Activated CD4-positive, alpha-beta T cell treated with anti-CD3 and anti-CD28 coated beads, Interleukin-2, amount 10 ng/mL, durations not matched to agents 7 days and 5 days (primary cell): ENCODE measurements at places on chromosomes 7 and 10.

DNA sequence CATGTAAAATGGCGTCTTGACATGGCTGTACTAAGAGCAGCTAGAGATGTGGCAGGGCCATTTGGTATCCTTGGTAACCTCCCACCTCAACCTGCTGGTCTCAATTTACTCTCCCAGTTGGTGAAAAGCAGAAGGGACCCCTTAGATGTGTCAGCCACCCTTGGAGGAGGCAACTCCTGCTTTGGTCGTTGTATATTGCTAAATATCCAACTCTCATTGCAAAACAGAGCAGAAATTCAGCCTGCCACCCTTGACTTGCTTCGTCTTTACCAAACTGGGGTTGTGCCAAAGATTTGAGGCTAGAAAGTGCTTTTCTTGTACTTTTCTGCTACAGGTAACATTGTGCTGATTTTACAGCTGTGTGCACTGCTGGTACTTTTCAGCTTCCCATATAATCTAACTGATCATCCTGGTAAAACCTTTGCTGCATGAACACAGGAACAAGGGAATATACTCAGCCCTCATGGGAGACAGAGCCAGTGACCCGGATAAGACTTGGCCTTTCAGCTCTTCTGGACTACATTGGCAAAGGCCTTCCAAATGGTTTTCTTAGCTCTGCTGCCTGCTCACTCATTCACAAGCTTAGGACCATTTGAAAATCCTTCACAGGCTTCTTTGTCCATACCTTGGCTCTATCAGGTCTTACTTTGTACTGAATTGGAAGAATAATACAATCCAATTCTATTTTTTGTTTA lies 2.2 kb upstream of the VSTM4 start:
- DNase-seq: no peak

DNA sequence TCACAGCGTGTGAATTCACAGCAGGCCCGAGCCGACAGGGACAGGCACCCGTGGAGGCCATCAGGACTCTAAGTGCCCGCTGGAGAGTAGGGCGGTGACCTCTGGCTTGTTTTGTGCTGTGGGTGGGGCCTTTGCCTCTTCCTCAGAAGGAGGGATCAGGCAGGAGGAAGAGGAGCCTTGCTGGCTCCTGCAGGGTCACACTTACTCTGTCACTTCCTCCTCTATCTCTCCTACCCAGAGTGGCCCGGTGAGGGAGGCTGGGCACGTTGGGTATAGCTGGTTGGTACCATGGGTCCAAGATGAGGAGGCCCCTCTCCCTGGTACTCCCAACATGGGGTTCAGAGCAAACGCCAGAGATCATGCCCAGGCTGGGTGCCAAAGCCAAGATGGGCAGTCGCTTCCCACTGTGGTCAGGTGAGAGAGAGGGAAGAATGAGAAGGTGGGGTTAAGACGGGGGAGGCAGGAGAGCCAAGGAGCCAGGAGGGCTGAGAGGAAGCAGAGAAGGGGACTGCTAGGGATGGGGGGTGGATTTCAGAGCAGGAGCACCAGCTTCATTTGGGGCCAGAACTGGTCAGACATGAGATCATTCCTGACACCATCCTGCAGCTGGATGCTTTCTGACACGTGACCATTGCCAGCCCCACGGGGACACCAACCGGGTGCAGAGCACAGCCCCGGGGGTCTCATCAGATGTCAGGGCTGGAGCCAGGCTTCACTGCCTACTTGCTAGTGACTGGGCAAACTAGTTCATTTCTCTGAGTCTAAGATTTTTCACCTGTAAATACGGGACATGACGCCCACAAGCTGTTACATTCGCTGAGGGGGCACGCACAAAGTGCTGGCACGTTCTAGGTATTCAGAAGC lies 54.8 kb upstream of the CACUL1 start:
- no peak for DNase-seq

GRCh38 chr10:74521526-74521925 lies 304.9 kb upstream of the KAT6B start:
- DNase-seq: no peak

DNA sequence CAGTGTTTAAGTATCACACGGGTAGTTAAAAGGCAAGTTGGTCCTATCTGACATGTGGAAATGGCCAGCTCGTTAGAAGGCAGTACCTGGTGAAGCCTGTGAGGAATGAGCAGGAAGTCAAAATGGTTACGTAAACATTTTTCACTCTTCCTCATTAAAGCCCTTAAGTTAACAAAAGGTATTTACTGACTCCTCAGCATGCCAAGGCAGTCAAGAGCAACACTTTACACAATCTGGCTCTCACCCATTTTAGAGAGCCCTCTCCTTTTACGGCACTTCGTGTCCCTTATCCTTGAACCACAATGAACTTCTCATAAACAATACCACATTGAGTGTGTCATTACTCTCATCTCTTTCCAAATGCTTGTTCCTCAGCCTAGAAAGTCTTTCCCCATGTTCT lies 11.0 kb upstream of the RSBN1L start:
- no peak for DNase-seq

- no peak for DNase-seq
These were observed 49.7 kb downstream of the ADD3 start for GRCh38 chr10:110057456-110057855.

GRCh38 chr10:6699336-6699735 lies 119.3 kb upstream of the PRKCQ start:
- no peak for DNase-seq

DNA sequence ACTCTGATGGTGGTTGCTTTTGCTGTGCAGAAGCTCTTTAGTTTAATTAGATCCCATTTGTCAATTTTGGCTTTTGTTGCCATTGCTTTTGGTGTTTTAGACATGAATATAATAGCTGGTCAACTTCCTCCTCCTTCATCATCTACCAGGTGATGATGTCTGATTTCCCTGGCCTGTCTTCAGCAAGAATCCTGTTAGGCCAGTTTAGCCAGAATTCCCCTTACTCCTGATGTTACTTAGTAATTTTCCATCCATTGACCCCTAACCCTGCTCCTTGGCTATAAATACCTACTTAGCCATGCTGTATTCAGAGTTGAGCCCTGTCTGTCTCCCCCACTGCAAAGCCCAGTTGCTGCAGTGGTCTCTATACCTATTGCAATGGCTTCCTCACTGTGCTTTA lies 91.4 kb downstream of the ZNF777 start:
- no peak for DNase-seq

DNA sequence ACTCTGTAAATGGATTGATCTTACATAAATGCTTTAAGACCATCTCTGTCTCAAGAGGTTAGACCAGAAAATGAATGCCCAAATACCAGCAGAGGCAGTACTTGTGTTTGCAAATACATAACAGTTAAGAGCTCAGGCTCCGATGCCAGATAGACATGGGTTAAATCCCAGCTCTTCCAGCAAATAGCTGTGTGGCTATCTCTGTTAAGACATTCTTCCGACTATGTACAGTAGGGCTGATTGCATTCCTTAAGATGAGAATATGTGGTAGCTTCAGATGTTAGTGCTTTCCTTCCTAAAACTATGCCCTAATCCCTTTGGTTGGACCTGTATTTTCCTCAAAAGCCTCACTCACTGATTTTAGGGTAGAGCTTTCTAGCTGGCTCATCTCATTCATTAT lies 2.2 kb downstream of the IDE start:
- DNase-seq: no peak

DNA sequence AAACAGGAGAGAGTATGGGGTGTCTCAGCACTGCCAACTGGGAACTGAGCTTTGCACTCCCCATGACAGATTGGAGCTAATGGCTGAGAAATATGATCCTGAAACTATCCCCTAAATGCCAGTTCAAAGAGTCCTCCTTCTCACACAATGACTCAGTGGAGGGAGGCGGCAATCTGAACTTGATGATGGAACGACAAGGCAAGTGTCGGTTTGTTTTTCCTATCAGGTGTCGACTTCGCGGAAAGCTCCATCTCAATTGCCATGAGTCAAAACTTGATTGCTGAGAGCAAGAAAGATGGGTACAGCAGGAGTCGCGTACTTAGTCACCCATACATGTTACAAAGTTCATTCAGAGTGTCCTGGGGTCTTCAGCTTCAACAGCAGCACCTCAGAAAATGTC lies 52.5 kb downstream of the NPY start:
- DNase-seq: no peak
